AG09309 (cell line): ENCODE measurements at places on chromosomes 3 and 15.

GRCh38 chr15:35444557-35445204, 101.3 kb downstream of the DPH6 start:
- no peak for DNase-seq

- no peak for DNase-seq
Observed at GRCh38 chr3:159165961-159166360, 364.1 kb downstream of the MFSD1 start.

- no peak for DNase-seq
Observed at GRCh38 chr3:185024406-185024805, 128.5 kb downstream of the C3orf70 start.

GRCh38 chr3:19531426-19531825, 383.1 kb downstream of the KCNH8 start:
- DNase-seq, result no peak

DNA sequence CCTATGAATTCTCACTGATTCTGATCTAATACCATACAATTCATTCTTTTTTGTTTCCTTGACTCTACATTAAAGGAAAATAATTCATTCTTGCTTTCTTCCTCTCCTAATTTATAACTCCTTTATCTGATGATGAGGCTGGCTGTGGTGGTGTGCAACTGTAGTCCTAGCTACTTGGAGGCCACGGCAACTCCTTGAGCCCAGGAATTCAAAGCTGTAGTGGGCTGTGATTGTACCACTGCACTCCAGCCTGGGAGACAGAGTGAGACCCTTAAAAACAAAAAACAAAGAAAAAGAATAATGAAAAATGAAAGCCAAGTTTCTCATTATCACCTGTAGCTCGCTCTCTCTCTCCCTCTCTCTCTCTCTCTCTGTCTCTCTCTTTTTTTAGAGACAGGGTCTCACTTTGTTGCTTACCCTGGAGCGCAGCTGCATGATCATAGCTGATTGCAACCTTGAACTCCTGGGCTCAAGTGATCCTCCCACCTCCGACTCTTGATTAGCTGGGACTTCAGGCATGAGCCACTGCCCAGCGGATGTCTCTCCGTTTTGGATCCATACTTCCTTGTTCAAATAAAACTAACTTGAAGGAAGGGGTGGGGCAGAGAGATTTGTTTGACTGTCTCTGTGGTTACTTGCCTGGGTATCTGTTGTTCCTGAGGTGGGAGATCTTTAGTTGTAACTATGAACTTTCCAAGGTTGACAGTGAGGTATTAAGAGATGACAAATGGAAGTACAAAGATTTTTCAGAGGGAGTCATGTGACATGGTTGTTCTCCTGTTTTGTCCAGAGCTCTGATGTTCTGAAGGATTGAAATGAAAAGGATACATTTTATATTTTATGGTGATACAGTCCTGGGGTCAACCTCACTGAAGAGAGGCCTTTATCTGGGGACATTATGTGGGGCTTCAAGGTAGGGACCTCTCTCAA, 46.9 kb downstream of the STARD9 start:
- DNase-seq, result no peak

GRCh38 chr3:55402886-55403609, 84.1 kb downstream of the WNT5A start:
- DNase-seq, result no peak

DNA sequence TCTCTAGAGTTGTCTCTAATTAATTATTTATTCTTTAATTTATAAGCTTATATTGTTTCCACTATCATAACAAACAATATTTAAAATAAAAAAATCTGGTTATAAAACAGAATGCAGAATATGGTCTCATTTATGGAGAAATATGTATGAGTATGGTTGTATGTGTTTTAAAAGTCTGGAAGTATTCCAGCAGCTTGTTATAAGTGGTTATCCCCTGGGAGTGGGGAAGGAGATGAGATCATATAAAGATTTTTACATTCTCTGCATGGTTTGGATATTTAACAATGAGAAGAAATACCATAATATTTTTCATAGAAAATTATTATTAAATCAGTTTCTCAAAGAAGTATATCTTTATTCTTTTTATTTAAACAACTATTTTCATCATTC, 135.4 kb upstream of the MB21D2 start:
- DNase-seq, result no peak

- no peak for DNase-seq
Observed at GRCh38 chr3:162019817-162020216, 523.2 kb downstream of the OTOL1 start.

GRCh38 chr15:100909989-100910955, 8.9 kb upstream of the LRRK1 start:
- DNase-seq, result no peak

GRCh38 chr3:149954812-149955211, 15.9 kb downstream of the PFN2 start:
- no peak for DNase-seq

- no peak for DNase-seq
Observed at GRCh38 chr15:76134537-76134936, 74.8 kb downstream of the TMEM266 start.

- DNase-seq, result no peak
Observed at GRCh38 chr15:73341886-73342600, 26.7 kb downstream of the HCN4 start.

DNA sequence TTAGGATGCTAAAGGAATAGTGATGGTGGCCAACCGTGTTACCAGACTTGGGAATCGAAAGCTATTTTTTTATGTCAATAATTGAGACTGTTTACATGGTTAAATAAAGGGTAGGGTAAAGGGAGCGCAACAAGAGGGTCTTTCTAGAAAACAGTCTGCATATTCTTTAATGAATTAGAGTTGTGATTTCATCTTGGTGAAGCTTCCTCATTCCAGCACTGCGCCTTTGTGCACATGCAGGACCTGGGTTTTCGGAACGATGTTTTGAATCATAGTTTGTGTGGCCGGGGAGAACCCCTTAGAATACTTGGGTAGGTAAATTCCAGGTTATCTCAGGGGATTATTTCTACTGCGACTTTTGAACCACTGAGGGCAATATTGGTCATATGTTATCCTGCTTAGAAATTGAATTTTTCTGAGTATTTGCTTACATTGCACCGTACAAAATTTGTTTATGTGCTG, 1.3 kb downstream of the PIK3CA start:
- no peak for DNase-seq

- no peak for DNase-seq
Observed at GRCh38 chr15:64552281-64552948, 92.0 kb downstream of the ZNF609 start.

GRCh38 chr3:52237657-52238172, 1.2 kb downstream of the TWF2 start:
- DNase-seq, result peak; percentile 46

- peak; percentile 38 for DNase-seq
Observed at GRCh38 chr3:187878772-187879518, 133.7 kb upstream of the BCL6 start.

DNA sequence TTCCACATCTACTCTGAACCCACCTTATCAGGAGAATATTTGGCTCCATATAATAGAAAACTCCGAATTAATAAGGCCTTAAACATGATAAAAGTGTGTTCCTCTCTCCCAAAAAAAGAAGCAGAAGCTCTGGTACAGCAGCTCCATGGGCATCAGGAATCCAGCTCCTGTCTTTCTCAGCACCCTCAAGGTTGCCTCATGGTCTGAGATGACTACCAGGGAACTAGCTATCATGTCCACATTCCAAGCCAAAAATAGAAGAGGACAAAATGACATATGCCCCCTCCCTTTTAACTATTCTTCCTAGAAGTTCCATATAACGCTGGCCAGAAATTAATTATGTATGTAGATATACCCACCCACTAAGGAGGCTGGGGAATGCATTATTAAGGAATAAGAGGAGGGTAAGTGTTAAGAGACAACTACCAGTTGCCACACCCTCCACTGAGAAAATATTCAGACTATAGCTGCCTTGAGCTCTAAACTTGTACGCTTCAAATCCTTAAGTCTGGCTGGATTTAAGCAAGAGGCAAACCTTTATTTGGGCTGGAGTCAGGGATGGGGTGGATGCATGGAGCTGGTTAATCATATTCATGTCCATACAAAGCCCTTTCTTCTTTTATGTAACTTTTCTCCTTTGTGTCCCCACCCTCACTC, 35.8 kb upstream of the CTDSPL start:
- DNase-seq, result no peak

DNA sequence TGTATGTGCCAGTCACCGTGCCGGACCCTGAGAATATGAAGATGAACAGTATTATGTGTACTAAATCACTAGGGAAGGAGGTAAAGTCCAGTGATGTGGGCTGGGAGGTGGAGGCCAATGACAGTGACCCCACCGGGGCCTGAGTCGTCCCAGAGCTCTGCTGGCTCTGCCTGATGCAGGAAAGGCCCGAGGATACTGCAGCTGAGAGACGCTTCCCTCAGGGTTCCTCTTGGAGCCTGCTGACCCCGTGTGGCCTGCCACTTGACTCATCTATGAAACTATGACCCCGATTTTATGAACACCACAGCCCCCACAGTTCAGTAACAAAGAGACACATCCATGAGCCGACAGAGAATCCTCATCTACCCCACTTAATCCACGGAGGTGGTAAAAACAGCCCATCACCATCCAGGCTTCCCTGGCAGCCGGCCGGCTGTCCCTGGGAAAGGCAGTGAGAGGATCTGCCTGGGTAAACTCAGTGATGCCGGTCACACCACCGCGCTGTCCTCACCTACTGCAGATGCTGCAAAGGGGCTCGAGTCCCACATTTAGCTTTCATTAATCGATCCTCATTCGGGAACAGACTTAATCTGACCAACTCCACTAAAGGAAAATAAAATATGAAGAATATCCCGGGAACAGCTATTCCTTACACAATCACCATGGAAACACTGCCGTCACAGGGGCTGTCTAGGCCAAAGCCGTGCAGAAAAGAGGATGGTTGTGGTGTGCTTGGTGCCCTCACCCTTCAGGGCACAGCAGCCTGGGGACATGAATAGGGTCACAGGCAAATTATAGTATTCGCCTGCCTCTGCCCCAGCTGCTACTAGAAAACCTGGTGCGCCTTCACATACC, 82.9 kb downstream of the ARRDC4 start:
- no peak for DNase-seq

- no peak for DNase-seq
Observed at GRCh38 chr3:100230710-100231109, 30.1 kb upstream of the TBC1D23 start.

DNA sequence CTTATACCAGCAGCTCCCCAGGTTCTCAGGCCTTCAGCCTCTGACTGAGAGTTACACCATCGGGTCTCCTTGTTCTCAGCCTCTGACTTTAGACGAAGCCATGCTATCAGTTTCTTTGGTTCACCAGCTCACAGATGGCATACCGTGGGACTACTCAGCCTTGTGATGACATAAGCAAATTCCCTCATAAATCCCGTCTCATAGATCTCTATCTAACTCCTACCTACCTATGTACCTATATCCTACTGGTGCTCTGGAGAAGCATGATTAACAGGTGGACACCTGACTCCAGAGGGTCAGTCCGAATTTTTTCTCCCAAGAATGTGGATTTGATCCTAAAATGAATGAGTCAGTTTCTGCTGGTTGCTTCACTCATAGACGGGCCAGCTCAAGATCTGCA, 59.1 kb upstream of the CDV3 start:
- DNase-seq, result no peak

DNA sequence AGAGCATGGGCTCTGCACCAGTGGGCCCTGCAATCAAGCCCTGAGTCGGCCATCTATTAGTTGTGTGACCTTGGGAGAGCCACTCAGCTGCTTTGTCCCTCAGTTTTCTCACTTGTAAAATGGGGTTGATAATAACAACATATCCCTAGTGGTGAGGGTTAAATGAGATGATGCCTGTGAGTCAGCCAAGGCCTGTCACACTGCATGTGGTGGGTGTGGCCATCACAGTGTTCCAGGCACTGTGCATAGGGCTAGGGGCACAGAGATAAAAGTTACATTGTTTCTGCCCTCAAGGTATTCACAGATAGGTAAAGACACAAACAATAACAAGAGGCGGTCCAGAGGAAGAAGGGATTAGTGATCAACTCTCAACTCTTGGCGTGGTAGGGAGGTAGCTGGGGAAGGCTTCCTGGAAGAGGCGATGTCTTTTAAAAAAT, 19.5 kb downstream of the SMAD6 start:
- DNase-seq, result no peak

- no peak for DNase-seq
Observed at GRCh38 chr15:61299075-61299763, 70.1 kb upstream of the RORA start.

DNA sequence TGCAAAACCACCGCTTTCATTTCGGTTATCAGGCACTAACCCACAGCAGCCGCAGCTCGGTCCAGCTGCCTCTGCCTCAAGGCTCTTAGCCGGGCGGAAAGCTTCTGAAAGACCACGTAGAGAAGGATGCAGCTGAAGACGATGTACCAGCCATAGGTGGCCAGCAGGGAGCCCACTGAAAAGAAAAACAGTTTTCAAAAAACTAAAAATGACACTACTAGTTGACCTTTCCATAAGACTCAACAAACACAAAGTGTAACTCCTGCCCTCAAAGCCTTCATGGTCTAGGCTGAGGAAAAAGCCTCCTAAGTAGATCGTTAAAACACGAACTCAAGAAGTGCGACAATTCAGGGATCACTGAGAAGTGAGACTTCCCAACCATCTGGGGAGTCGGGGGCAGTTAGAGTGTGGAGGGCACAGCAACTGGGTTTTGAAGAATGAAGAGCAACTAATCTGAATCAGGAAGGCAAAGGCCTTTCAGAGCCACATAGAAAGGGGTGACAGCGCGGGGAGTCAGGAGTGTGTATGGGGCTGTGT, 716 bp downstream of the SELENOS start:
- no peak for DNase-seq

GRCh38 chr3:109532257-109533216, 195.2 kb upstream of the DPPA4 start:
- DNase-seq, result peak; percentile 11

DNA sequence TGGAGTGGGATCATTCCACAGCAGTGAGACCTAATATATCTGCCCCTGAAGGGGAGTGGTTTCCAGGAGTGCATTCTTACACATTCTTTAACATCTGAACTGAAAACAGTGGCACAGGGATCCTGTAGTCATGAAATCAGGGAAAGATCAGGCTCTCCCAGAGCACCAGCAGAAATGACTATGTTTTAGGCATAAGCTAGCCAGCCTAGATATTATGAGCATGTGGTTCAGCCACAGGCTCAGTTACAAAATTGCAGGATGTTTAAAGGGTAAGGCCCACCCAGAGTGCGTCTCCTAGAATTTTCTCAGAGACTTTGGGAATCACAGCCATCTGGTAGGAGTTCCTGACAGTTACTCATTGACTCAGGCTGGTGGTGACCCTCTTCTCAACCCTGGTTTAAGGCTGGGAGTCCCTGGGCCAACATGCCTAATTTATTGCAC, 20.9 kb downstream of the FSTL1 start:
- peak; percentile 78 for DNase-seq

- DNase-seq, result no peak
Observed at GRCh38 chr3:133394561-133395311, 5.1 kb upstream of the BFSP2 start.

GRCh38 chr3:78221796-78222195, 1181.9 kb downstream of the ROBO2 start:
- no peak for DNase-seq
